NCI-H1694 (cell line): ENCODE measurements at places on chromosomes 16 and 17.

DNA sequence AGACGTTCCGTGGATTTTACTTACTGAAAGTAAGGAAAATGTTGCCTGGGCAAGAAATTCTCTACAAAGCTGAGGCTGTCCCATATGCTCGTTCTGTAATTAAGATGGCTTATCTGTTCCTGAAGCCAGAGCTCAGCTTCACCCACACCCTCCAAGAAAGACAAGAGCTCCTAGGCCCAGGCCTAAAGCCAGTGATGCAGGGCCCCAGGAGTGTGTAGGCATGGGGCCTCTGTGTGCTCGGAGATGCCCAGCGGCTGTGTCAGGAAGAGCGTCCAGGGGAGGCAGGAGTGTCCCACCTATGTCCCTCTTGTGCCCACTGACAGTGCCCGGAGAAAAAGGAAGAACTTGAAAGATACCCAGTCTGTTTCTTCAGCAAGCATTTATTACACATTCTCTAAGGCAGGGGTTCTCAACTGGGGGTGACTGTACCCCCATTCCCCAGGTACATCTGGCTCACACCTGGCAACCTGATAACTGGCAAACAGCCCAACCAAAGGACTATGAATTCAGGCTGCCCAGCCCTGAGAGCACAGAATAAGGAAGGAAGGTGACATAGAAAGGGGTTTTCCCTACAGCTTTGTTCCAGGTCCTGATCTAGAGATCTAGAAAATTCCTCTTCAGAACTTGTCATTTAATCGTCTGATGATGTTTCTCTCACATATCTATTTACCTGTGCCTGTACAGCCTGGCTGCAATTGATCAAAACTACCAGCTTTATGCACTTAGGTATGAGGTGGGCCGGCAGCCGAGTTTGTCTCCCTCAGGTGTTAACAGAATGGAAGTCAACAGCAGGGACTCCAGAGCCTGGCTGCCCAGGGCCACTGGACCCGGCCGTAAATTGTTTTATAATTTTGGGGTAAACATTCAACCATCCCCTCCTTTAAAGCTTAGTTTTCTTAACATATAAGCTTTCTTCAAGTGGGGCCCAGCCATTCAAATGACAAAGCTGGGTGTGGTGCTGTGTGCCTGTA lies 12.0 kb downstream of the SNN start:
- no peak for DNase-seq

DNA sequence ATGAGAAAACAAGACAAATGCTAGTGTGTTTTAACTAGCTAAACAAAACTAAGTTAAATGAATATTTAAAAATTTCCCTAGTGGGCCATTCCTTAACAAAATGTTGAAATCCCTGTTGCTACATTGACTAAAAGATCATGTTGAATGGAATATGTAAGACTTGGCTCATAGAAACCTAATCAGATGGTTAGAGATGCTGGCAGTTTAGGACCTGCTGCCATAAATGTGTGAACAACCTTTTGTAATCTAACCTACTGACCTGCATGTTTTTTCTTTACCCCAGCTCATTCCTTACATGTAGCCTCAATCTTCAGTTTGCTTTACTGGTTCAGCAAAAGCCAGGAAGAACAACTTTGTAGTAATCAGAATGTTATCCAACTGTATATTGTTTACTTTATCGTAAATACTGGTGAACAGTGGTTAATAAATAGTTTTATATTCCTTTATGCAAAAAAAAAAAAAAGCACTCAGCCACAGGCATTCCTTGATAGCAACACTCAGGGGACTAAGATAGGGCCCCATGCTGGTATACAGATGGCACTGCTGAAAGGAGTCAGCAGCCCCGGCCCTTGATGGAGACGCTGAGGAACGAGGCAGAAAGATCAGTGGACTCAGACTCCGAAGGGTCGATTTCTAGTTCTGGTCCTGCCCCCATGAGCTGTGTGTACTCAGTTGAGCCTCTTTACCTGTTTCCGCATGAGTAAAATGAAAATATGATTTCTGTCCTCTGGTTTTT lies 78.2 kb downstream of the MARF1 start:
- no peak for DNase-seq

DNA sequence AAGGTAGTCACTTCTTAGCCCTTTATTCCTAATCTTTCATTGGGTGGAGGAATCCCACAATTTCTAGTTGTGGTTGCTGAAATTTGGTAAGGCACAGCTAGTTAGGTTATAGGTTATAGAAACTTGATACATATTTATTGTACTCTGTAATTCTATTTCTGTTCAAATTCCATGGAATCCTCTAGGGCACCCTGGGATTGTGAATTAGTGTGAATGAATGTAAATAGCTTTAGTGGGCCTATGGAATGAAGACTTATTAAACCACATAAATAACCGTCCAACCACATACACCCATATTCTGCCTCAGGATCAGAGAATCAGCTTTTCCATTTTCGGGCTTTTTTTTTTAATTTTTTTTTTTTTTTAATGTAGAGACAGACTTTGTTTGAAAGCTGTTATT lies 9.2 kb downstream of the TANC2 start:
- DNase-seq = no peak

DNA sequence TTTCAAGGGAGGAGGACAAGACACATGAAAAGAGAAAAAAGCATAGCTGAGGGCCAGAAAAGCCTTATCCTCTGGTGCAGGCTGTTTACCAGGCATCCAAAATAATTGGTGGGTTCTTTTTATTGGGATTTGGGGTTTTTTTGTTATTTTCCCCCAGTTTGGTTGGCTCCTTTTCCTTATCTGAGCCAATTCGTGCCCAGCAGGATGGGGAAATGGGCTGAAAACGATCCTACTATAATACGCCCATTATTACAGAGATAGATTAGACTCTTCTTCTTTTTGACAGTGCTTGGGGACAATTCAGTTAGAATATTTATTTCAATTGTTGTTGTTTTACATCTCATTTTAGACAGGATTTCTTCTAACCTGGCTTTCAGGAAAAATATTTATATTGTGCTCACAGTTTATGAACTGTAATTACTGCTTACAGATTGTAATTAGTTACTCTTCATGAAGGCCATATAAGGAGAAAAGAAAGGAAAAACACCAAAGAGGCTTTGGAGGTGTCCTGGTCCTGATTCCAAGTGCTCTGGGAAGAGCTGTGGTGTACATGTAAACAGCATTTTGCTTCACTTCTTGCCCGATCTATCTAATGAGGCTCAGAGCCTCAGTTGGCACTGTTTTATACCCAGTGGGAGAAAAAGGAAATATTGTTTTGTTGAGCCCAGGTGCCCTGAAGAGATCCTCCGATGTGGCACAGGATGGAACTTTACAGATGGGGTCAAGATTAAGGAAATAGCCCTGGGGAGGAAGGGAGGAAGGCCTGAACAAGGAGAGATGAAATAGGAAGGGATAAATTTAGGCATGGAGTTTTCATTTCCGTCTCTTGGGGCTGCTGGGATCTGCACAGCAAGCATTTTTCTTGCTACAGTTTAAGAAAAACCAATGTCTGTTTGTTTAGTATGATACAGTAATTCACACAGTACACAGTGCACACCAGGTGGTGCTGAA lies 611 bp upstream of the ANKRD40 start:
- DNase-seq = no peak

- DNase-seq = no peak
Observed at GRCh38 chr16:3789375-3790099, 72.2 kb upstream of the TRAP1 start.

GRCh38 chr16:12311877-12312276 lies 335.3 kb downstream of the SNX29 start:
- DNase-seq = no peak

- peak; percentile 17 for DNase-seq
Observed at GRCh38 chr17:2138761-2139160, 83.9 kb downstream of the HIC1 start.

GRCh38 chr16:67767953-67768352 lies 38.4 kb downstream of the RANBP10 start:
- no peak for DNase-seq

GRCh38 chr16:89256651-89257254 lies 39.2 kb downstream of the ZNF778 start:
- no peak for DNase-seq

DNA sequence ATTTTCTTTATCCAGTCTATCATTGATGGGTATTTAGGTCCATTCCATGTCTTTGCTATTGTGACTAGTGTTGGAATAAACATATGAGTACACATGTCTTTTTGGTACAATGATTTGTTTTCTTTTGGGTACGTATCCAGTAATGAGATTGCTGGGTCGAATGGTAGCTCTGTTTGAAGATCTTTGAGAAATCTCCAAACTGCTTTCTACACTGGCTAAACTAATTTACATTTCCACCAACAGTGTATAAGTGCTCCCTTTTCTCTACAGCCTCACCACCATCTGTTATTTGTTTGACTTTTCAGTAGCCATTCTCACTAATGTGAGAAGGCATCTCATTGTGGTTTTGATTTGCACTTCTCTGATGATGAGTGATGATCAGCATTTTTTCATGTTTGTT lies 103.7 kb downstream of the GOSR1 start:
- no peak for DNase-seq

DNA sequence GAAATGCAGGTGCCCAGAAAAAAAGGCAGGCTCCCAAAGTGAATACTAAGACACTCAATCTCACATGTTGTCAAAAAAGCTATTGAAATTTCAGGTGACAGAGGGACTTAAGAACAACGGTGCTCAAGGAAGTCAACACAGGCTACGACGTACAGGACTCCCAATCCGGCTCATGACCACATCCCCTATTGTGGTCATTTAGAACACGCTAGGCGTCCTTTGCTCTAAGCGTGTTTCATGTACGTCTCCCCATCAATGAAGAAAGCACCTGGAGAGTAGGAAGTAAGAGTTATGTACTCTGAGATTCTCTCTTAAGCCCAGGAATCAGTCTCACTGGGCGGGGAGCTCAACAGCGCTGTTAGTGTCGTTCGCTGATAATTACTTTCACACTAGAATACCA lies 94.1 kb downstream of the MRM3 start:
- DNase-seq = no peak

GRCh38 chr17:78831688-78832540 lies 8.7 kb downstream of the USP36 start:
- no peak for DNase-seq

DNA sequence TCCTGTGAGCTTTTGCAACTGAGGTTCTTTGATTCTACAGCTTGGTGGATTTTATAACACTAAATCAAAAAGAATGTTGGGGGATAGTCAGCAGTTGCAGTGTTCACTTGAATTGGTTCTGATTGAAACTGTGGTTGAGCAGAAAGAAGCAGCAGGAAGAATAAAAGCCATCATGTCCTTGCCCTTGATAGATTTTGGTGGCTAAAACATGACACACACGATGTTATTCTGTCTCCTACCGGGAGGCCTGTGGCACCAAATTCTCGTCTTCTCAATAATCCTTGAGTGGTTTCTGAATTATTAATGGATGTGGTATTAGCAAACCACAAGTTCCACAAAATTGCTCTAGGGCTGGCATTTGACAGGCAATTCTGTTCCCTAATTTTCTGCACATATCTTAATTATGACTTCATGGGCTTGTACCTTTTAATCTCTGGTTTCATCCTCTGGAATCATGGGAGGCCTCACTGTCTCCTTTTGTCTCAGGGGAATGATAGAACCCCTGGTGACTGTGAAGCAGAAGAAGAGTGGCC lies 338.2 kb downstream of the SNX29 start:
- no peak for DNase-seq
